Forelimb muscle (tissue), 1 donor: ENCODE measurements at places on chromosomes 7 and 10. TPM values are rescaled to one million over a fixed set of nuclear protein-coding genes. Genes with fewer than 3 reads are reported as not detected.

DNA sequence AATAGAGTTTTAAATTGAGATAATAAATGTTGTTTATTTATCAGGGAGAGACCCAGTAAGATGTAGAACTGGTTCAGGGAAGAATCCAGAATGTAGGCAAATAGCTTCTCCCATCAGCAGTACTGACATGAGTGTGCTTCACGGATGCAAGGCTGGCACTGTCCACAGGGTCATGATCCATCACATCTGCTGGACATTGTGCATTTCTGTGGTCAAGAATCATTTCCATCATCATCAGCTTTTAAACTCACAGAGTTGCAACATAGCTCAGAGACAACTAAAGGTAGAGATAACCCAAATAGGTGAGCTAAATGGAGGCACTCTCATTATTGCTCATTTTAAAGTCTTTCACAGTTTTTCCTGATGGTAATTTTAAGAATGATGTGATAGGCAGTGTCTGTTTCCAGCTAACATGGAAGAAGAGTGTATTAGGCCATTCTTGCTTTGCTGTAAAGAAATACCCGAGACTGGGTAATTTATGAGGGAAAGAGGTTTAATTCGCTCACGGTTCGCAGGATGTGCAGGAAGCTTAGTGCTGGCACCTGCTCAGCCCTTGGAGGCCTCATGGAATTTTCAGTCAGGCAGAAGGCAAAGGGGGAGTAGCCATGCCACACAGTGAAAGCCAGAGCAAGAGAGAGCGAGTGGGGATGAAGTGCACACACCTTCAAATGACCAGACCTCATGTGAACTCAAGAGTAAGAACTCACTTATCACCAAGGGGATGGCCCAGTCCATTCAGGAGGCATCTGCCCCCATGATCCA lies 80.8 kb downstream of the INPP5A start:
- DNase-seq: no peak

DNA sequence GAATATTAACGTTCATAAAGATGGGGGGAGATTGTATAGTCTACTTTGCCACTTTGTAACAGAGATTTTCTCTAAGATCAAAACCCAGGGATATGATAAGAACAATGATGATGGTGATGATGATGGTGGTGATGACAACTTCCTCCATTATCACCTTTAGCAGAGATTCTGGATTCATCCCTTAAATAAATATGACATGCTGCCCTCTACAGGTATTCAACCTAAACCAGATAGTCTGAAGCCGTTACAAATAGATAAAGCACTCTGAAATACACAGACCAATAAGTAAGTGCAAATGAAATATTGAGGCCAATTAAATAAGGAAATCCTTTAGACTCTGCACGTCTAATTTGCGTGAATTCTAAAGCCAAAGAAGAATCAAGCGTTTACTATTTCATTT lies 211.5 kb downstream of the CREB5 start:
- DNase-seq: no peak

DNA sequence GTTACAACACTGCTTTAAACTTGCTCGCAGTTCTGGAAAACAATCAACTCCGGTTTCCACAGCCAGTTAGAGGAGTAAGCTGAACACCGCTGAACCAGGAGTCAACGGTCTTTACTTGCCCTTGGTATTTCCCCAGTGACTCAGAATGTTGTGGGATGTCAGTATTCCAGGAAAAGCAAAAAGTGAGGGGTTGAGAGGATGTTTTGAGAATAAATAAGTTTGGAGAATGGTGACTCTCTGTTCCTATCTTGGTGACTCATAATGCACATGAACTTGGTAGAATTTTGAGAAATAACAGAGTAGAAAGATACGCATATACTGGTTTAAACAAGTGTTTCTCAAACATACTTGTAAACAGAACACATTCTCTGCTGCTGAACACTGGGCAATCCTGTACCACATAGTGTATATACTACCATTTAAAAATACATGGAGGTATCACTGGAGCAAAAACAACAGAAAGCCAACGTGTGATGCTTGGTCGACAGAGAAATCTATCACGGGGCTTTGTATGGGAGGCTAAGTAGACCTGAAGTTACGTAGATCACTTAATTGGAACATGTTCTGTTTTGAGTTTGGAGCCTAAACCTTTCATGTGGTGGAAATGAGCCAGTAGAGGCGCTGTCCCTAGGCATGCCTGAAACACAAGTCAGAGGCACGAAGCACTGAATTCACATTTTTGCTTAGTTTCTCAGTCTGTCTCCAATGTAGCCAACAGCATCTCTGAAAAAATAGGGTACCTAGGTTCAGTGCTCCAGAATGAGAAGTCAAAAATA lies 534.3 kb downstream of the PARD3 start:
- DNase-seq: no peak

- DNase-seq: no peak
These were observed 387.5 kb downstream of the CCSER2 start for GRCh38 chr10:84715911-84716310.

DNA sequence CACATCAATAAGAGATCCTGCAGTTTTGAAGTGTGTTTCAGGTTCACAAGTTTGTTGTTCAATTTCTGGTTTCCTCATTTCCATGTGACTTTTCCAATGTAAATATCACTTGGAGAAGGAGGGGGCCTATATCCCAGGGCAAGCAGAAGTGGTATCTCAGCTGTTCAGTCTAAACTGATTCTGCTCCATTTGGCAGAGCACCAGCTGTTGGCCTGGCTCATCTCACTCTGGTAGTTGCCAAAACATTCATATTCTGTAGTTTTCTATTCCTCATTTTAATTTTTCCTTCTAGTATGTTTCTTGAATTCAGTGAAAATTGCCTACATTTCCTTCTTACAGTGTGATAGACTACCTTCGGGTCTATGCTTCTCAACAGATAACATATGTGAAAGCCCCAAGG lies 101.8 kb upstream of the TAC1 start:
- DNase-seq: no peak

DNA sequence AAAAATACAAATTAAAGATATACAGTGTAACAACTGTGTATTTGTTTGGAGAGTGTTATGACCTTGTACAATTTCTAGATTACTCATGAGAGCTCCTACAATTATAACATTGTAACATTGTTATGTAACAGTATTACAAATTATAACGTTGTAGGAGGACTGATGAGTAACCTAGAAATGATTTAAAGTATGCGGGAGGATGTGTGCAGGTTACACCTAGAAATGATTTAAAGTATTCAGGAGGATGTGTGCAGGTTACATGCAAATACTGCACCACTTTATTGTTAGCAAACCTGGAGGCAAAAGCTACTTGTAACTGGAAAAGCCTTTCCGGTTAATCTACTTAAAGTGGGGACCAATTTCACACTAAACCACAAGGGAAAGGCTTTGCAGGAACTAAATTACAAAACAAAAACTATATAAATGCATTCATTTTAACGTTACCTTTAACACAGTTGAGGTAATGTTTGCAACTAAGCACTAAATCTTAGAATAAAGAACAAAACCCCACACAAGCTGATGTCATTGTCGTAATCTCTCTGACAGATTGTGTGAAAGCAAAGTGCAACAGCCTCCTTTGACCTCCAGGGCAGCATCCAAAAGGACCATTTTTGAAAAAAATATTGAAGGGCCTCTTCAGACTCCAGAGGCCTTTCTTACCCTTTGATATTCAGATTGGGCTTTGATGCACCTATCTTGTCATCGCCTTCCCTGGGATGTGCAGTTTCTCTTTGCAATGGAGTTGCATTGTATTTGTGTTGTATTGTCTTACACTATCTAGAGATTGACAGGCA lies 522.1 kb upstream of the FOXK1 start:
- DNase-seq: no peak

Gene AZGP1
- polyA plus RNA-seq: 13.2 TPM

Gene SEMA3E
- polyA plus RNA-seq: 1.6 TPM
